Pulmonary artery endothelial cell (primary cell): ENCODE measurements at places on chromosomes 11 and 22.

DNA sequence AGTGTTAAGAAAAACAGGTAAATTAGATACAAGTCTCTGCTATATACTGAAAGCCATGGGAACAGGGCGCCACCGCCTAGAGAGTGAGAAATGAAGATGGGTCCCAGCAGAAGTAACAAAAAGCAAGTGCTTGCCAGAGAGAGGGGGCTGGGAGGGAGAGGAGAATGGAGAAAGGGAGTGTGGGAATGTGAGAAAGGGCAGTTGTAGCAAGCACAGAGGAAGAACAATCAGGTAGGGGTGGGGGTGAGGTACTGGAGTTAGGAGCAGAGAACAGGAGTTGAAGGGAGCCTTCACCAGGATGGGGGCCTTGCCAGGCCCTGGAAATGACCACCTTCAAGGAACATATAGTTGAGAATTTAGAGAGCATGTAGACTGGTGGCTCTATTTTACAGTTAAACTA lies 66.8 kb downstream of the TCF20 start:
- no peak for DNase-seq

DNA sequence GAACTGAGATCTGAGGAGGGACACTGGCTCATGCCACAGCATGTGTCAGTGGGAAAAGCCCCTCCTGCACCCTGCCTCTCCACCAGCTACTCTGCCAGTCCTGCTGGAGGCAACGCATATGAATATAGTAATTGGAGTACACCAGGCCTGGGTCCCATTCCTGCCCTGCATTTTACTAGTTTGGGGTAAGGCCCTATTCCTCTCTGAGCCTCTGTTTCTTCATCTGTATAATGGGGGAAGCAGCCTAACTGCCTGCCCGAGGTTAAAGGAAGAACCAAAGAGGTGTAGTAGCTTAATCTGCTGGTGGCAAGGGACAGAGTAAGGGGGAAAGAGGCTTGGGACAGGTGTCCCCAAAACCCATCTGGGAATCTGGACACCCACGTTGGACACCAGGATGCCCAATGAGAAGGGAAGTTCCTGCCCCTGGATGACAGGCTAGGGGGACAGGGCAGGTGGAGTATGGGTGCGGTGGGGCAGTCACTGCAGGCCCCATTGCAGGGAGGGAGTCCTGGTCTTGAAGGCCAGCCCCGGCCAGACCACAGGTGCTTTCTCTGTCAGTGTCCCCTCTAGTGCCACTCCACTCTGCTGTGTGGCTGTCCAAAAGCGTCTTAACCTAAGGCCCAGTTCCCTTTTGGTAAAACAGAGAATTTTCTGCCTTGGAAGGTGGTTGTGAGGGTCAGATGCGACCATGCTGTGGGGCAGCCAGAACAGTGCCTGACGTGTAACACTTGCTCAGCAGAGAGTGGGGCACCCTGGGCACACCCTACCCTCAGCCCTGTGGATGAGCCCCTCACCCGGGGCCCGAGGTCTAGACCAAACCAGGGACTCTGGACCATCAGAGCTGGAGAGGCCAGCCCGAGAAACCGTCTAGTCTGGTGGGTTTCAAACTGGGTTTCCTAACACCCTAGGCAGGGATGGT lies 11.5 kb downstream of the TSKU start:
- no peak for DNase-seq

- no peak for DNase-seq
These were observed 3.8 kb downstream of the OR51V1 start for GRCh38 chr11:5196731-5197130.

- no peak for DNase-seq
These were observed 534 bp downstream of the RBFOX2 start for GRCh38 chr22:36027935-36028645.

DNA sequence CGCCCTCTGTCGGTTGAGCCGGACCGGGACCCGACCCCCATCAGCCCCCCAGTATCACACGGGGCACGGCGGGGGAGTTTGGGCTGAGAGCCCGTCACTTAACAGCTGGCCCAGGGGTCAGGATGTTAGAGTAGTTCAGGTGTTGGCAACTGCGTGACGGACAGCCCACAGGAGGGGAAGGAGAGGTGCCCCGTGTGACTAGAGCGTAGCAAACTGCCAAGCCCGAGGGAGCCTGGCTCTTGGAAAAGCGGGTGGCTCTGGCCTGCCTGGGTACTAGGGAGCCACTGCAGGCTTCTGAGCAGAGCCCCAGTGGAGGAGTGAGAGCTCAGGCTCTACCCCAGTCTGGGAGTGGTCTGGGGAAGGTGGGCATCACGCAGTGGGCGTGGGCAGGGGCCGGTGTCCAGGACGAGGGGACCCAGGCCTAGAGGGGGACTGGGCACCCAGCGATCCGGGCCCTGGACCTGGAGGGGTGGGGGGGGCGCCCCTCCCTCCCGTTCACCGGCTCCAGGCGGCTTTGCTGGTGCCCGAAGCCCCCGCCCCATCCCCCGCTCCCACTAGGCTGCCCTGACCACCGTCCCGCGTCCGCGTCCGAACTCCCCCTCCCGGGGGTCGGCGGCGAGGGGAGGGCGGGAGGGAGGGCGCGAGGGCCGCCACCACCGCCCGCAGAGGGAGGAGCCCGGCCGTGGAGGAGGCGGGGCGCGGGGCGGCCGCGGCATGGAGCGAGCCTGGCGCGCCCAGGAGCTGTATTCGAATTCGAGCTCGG lies 24.4 kb downstream of the SHANK3 start:
- DNase-seq, result no peak

- no peak for DNase-seq
These were observed 728 bp downstream of the CTTN start for GRCh38 chr11:70398834-70399680.

DNA sequence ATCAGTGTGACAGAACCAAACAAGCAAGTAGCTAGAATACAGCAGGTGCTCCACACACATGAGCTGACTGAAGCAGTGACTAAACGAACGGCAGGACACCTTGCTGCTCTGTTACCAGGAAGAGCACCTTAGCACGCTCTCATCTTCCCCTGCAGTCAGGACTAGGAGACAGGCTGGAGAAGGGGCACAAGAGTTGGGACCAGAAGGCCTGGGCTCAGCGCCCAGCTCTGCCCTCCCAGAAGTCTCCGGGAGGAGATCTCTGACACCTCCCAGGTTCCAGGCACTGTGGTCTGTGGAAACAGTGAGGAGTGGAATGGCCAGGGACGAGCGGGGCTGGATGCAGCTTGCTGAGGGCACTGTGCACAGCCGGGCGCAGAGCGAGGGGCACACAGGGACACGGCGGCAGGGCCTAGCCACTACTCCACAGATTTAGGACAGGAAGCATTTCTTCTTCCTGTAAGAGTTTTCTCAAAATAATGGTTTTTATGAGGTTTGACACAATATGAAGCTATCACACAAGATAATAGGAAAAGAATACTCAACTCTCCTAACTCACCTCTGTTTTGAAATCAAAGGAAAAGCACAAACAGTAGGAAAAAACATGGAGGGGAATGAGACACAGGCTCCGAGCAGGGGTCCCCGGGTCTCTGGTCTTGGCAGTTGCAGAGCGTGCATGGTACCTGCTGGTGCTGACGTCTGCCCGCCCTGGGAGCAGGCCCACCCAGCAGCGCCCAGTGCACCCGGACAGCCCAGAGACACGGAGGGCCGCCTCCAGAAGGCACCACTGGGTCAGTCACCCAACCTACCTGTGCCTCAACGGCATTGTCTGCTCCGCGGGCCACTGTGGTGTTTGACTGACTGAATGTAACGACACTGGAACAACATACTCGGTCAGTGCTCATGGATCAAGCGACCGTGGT lies 67.6 kb downstream of the NCAPD3 start:
- DNase-seq, result no peak

DNA sequence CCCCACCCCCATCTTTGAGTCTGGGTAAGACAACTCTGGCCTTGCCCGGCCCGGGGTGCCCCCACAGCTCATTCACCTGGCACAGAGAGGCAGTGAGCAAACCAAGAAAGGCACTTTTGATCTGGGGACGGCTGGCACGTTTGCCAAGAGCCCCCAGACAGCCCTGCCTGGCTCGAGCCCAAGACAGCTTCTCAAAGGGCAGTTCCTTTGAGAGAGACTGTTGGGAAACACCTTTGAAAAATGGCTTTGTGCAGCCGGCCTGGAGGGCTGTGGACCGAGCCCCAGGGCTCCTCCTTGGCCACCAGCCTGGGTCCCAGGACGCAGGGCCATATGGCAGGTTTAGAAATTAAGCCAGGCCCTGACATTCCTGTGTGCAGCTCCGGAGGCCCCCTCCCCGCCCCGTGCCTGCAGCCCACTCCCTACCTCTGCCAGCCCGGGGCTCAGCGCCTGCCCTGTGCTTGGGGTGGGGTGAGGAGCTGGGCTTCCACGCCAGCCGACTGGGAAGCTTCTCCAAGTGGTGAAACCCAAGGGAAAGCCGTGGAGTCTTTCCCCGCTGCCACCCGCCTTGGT lies 50.2 kb upstream of the SMIM38 start:
- DNase-seq, result no peak

DNA sequence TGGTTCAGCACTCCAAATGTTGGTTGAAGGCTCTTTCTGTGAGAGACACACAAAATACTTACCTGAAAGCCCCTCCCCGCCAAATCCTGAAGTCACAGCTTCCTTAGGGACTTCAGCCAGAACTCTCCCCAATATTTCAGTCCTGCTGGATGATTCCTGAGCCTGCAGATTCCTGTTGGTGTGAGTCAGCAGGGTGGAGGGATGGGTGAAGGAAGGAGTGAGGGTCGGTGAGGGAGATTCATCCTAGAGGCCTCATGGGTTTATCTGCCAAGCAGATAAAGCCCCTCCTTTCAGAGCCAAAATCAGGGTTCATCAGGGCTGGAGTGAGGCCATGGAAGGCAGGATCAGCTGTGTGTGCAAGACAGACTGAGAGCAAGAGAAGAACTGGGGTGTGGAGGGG lies 37.9 kb downstream of the SMIM38 start:
- DNase-seq, result no peak

DNA sequence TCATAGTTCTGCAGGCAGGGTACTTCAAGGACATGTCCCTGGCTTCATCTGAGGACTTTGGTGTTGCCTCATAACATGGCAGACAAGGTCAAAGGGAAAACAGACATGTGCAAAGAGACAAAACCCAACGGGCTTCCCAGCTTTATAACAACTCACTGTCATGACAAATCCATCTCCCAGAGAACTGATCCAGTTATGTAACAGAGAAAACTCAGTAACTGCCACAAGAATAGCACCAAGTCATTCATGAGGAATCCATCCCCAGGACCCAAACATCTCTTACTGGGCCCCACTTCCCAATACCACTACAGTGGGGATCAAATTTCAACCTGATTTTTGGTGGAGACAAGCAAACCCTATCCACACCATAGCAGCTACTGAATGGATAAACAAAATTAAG lies 13.0 kb downstream of the OR52N4 start:
- DNase-seq, result no peak

DNA sequence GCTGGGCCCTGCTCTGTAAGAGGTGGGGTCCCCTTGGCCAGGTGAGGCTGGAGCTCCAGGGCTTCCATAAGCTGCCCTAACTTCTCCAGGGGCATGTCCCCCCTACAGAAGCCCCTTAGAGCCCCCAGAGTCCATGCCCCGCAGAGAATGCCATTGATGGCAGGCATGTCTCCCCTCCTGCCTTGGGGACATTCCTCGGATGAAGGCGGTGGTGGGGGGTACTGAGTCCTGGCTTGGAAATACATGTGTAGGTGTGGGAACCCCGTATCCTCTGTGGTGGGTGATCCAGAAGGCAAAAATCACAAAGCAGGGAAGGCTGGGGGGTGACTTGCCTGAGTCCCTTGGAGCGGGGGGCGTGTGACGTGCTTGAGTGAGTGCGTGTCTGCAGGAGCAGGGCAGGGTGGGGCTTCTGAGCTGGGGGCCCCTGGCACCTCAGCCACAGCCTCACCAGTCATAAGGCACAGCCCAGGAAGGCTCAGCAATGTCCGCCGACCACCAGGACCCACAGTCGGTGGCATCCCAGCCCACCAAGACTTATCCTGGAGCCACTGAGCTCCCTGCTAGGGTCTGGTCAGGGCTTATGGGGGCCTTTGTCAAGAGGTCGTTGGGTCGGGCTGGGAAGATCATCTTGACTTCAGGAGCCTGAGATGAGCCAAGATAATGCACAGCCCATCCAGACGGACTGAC lies 69.8 kb upstream of the KCNQ1OT1 start:
- DNase-seq, result no peak

DNA sequence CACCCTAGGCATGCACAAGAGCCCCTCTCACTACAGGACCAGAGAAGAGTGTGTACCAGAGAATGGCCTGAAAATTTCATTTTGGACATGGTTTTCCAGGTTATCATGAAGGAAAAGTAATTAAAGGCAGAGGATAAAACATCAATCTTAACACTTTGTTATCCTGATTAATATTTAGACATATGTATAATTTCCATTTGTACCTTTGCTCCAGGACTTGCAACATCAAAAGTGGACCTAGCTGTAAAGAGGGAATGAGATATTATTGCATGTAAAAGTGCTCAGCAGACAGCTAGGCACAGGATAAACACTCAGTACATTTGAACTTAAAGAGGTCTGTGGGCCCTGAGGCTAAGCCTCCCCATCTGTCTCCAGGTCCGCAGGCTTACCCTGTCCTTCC lies 2.0 kb upstream of the SCN4B start:
- no peak for DNase-seq

- DNase-seq, result no peak
These were observed 27.0 kb downstream of the GDPD5 start for GRCh38 chr11:75498556-75499255.

- DNase-seq, result no peak
These were observed 1309.4 kb downstream of the TBC1D22A start for GRCh38 chr22:48071828-48072227.

GRCh38 chr11:18285841-18286240 lies 19.8 kb downstream of the SAA1 start:
- DNase-seq, result no peak

DNA sequence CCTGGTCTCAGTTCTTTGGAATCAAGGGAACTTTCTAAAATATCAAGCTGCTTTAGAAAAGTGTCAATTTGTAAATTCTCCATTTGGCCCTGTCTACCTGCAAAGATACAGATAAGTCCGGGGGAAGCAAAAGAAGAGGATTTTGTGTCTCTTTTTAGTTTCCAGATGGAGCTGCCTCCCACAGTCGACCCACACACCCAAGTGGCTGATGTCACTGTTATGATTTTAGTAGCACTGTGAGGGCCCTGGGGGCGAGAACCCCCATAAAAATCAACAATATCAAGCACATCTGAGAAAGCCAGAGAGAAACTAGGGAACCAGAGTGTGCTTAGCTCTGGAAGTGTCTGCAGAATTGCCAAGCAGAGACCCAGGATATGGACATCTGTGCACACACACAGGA lies 212.7 kb downstream of the LARGE1 start:
- no peak for DNase-seq
